ENCODE measurements at places on chromosomes 16 and 17. TPM values are rescaled to one million over a fixed set of nuclear protein-coding genes. Genes with fewer than 3 reads are reported as not detected.

- no peak for DNase-seq
Observed at GRCh38 chr16:12674071-12674470, 129.6 kb downstream of the CPPED1 start.

GRCh38 chr16:65570261-65570660 lies 448.4 kb upstream of the CDH11 start:
- no peak for DNase-seq

DNA sequence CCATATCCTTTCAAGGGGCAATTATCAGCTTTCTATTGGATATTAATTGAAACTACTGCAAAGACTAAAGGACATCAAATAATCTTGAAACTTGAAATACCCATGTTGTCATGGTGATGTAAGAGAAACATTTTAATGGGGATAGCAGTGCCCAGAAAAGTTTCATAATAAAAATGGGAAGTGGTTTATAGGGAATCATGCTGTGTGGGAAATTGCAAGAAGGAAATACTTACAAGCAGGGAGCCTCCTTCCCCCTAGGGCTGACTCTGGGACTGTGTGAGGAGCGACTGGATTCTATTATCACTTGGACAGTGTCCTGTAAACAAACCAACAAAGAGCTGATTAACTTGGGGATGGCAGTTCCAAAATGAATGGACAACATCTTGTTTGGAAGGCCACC lies 1393.1 kb upstream of the GOT2 start:
- DNase-seq: no peak

- DNase-seq: no peak
Observed at GRCh38 chr17:62156949-62157348, 91.9 kb upstream of the MED13 start.

GRCh38 chr16:88830258-88830657 lies 18.5 kb upstream of the APRT start:
- peak; percentile 57 for DNase-seq

- DNase-seq: no peak
Observed at GRCh38 chr17:66807182-66807581, 27.7 kb upstream of the CACNG5 start.

- no peak for DNase-seq
Observed at GRCh38 chr17:50693036-50693682, 14.6 kb downstream of the ANKRD40 start.

GRCh38 chr16:2520097-2520783 lies at the start of gene AMDHD2:
Gene AMDHD2 (plus strand): TSS chr16:2520371. CDS start chr16:2520459, 88 bp downstream.
- DNase-seq: peak; percentile 94

GRCh38 chr17:74424657-74425056 lies 7.2 kb upstream of the GPRC5C start:
- DNase-seq: peak; percentile 59

GRCh38 chr17:43907998-43908721 lies 824 bp upstream of the MPP2 start:
- peak; percentile 69 for DNase-seq

DNA sequence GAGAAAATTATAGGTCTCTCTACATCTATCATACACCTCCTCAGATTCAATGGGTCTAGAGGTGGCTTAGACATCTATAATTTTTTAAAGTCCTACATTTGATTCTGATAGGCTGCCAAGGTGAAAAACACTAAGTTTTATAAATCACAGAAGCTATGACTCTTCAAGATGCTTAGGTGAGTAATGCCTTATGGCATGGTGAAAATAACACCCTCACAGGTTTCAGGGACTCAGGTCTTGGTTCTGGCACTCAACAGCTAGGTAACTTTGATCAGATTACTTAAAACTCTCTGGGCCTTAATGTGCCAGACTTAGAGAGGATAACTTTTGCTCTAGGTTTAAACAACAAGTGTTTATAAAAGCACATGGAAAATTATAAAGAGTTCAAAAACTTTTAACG lies 2.0 kb upstream of the COX10 start:
- no peak for DNase-seq

Gene NOS2
- total RNA-seq: 0.19 TPM

Gene PLCG2
- total RNA-seq: 5.6 TPM

DNA sequence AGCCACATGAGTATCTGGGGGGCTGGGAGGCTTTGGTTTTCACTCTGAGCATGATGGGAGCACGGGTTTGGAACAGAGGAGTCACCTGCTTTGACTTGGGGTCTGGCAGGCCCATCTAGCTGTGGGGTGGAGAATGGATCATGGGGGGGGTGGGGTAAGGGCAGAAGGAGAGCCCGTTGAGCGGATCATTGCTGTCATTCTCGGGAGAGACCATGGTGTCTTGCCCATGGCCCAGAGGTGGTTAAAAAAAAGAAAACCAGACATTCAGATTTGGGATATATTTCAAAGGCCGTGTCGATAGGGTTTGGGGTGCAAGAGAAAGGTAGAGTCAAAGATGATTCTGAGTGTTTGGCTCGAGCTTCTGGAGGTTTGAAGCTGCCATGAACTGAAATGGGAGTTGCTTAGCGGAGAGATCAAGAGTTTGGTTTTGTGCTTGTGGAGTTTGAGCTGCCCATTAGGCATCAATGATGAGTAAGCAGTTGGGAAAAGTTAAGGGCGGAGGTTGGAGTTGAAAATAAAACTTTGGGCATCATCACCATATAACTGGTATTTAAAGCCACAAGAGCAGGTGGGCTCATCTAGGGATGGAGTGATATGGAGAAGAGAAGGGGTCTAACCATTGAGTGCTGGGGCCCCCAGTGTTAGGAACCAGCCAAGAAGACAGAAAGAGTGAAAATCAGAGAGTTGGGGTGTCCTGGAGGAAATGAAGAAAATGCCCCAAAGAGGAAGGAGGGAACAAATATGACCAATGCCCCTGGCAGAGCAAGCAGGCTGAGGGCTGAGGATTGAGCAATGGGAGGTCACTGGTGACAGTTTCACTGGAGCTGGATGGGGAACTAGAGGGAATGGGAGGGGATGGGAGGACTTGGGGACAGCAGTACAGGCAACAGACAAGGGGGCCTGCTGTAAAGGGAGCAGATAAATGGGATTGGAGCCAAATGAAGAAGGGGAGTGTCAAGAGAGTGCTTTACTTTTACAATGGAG lies 1.9 kb downstream of the NOD2 start:
- no peak for DNase-seq

Gene NPTX1
- not detected for total RNA-seq
